CD4-positive, alpha-beta T cell treated with Interleukin-15 for 4 hours (primary cell): ENCODE measurements at places on chromosomes 1 and 21.

DNA sequence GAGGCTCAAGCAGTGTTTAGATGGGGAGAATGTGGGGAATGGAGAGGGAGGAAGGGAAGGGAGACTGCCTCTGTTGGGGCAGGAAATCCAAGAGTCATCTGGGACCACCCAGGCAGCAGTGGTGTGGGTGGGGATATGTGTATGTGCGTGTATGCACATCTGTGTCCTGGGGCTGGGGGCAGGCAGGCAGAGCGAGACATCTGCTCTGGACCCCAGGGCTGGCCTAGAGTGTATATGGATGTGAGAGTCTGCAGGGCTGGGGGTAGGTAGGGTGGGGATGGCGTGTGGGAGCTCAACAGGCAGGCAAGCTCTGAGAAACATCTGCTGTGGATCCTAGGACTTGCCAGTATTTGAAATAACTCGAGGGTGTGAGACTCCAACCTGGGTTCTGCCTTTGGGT, 3.5 kb downstream of the PTCH2 start:
- no peak for DNase-seq

DNA sequence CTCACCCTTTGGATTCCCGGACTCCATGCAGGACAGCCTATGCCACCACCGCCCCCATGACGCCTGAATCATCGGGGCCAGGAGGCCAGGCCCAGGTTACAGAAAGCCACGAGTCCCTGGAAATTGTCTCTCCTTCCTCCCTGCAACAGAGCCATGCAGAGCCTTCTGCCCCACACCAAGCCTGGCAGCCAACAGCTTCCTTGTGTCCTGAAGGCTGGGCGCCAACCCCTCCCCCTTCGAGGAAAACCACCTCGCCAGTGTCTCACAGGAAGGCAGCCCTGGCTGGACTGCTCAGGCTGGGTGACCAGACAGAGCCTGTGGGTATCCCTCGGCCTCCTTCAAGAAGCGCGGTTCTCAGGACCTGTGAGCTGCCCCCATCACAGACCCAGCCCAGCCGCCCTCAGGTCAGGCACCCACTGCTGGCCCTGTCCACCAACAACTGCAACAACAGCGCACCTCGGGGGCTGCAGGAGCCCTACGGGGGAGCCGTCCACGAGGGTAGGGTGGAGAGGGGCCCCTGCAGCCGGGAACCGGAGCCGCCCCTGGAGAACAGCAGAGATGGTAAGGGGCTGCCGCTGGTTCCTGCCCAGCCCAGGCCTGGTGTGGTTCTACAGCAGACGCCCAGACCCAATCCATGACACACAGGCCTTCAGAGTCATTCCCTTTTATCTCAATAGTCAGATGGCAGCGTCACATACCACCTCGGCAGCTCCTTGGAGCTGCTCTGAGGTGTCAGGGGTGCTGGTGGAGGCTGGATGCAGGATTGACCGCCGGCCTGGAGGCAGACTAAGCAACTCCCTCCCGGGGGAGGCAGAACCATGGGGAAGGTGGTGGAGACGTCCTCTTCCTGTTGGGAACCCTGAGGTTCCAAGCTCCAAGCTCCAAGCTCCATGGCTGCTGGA, 23.7 kb downstream of the KIAA1614 start:
- no peak for DNase-seq

GRCh38 chr21:26777166-26777565, 68.0 kb downstream of the ADAMTS1 start:
- no peak for DNase-seq

DNA sequence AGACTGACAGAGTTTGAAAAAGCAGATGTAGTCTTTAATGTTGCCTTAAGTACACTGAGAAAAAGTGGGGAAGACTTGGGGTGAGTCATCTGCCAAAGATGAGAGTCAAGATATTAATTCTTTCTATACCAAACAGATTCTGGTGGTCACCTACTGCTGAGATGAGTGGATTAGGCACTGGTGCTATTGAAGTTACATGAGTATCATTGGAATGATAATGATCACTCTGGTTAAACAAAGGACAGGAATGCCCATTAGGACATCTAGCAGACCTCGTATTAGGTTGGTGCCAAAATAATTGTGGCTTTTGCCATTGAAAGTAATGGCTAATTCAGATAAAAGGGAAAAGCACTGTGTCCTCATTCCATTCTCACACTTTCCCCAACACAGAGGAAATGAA, 1588.9 kb downstream of the KCNT2 start:
- no peak for DNase-seq

GRCh38 chr1:40663324-40664166, 1.9 kb downstream of the RIMS3 start:
- DNase-seq, result no peak

- DNase-seq, result no peak
Observed at GRCh38 chr1:226643611-226644540, 95.2 kb downstream of the ITPKB start.

- DNase-seq, result no peak
Observed at GRCh38 chr1:161772397-161772796, 6.3 kb downstream of the ATF6 start.

- DNase-seq, result no peak
Observed at GRCh38 chr1:7485086-7485780, 285.9 kb upstream of the VAMP3 start.

GRCh38 chr1:1245817-1246576, 525 bp downstream of the C1QTNF12 start:
- no peak for DNase-seq

DNA sequence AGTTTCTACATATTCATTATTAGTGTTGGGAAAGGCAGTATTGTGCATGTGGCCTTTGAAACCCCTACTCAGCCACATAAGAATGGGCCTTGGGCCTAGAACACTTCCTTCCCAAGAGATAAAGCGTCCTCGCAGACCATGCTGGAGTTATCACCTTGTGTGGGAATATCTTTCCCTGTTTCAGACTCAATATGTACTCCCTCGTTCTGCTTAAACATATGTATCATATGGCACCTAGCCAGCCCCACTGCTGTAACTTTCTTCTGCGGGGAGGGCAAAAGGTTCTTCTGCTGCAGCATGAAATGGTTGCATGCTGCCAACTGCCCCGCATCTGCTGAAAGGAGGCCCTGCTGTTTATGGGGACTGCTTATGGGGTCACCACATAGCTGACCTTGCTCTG, 92.0 kb downstream of the CRB1 start:
- DNase-seq, result no peak

DNA sequence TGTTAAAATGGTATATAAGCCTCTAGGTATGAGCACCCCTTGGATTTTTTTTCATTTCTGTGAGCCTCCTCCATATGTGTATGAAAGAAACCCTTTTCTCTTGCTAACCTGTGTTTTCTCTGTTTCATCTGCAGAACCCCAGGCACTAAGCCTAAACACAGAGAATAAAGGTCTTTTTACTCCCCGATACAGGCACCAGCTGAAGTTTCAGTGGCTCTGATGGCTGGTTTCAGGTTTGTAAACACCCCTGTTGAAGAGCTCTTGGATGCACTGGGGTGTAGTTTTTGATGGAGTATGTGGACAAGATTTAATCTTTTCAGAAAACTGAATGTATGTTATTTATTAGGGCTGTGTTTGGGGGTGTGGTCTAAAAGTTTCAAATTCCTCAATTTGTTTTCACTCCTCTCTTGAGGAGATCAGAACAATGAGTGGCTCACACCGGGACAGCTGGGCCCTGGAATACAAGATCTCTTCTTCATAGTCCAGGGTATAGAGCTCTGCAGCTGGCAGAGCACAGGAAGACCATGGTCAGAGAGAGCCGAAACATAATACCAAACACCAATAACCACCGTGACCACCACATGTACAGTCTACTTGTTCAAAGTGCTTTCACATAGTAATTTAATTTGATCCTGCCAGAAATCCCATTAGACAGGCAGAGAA, 50.2 kb upstream of the VTCN1 start:
- no peak for DNase-seq

- DNase-seq, result no peak
Observed at GRCh38 chr1:171653796-171654195, 1.3 kb upstream of the MYOC start.

DNA sequence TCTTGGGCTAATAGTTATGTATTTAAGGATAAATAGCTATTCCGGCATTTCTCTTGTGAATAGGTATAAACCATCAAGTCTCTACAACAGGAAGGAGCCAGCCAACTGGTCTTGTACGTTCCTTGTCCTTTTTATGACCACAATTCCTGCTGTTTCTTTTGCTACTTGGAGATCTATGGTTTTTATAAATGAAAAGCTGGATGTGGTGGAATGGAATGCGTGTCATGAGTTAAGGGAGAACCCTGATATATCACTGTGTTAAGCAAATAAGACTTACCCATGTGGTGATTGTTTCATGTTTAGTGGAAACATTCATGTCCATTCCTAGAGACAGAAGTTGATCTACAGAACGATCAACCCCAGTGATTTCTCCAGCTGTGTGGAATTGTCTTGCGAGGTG, 282.1 kb downstream of the RPS6KC1 start:
- no peak for DNase-seq

DNA sequence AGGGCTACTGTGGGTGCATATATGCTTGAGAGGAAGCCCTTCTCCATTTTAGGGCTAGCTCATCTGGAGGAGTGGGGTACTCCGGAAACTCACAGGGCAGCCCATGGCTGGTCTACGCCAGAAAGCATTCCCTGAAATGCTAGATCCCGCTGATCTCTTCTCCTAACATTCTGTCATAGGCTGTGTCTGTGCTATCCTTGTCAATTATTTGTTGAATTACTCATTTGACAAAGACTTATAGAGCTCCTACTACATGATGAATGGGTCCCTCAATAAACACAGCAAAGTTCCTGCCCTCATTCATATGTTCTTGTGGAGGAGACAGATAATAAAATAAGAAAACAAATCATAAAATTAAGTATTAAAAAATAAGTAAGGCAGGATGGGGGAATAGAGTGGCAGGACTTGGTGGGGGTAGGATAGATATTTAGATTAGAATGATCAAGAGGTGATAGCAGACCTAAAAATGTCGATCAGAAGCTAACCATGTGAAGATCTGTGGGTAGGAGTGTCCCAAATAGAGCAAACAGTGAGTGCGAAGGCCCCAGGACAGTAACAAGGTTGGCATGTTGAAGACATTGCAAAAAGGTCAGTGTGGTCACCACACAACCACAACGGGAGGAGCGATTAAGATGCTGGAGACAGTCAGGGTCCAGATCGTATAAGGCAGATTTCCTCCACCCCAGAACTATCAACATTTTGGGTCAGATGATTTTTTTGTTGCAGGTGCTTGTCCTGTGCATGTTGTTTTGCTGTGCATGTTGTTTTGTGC, 13.2 kb downstream of the NGF start:
- no peak for DNase-seq

DNA sequence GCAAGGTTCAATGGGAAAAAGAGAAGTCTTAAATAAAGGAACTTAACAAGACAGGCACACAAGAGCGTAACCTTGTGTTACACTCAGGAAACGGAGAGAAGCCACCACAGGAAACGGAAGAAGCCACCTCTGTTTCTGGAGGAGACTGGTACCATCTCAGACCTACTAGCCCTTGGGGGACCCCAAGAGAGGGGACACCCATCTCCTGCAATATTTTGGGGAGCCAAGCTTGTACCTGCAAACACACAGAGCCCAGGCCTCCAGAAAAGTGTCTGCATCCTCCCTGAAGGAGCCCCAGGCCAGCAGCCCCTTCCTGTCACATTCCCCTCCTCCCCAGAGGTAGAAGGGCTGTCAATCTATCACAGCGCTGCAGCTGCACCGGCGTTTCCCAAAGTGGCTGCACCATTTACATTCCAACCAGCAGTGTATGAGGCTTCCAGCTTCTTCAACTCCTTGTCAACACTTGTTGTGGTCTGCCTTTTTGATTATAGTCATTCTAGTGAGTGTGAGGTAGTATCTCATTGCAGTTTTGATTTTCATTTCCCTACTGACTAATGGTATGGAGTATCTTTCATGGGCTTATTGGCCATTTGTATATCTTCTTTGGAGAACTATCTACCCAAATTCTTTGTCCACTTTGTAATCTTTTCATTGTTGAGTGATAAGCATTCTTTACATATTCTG, 23.0 kb upstream of the PADI1 start:
- DNase-seq, result peak; percentile 21

GRCh38 chr1:8443558-8444194, 125.8 kb downstream of the SLC45A1 start:
- no peak for DNase-seq

DNA sequence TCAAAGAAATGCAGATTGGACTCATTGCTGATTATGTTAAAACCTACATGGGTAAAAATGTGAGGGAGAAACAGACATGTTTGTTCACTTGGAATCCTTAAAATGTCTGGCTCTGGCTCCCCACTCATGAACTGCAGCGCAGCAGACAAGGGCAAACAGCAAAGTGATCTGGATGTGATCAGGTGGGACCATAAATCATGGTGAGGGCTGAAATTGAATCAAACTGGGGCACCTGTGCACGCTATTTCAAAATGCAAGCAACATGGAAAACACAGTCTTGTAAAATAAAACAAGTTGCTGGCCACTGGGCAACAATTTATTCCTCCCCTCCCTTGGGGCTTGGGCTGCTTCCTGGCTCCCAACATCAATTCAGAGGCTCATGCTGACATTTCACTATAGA, 373.4 kb downstream of the SEC16B start:
- no peak for DNase-seq

- no peak for DNase-seq
Observed at GRCh38 chr1:69991644-69992043, 213.7 kb downstream of the LRRC40 start.

DNA sequence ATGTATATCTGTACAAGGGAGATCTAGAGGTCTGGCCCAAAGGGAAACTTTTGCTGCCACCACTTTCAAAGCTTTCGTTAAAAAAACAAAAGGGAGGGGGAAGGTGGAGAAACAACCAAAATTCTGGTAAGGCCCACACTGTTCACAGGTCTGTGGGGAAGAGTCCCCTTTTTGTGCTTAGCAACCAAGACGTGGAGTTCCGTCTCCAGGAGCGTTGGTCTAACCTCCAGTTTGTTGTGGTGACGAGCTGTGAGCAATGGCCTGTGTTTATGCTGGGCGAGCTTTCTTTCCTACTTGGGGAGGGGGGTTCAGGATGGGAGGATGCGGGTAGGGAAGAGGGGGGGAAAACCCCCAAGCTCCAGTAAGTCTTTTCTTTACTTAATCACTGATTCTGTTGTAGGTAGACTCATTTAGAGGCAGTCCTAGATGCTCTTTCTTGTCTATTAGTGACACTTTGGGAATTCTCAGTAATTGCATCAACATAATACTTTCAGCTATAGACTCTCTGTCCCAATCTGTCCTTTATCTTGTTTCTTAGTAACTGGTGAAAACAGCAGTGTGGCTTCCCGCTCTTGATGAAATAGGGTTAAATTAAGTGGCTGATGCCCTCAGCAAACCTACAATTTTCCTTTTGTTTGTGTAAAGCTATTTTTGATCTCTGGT, 1.5 kb downstream of the HIPK1 start:
- peak; percentile 92 for DNase-seq

- DNase-seq, result no peak
Observed at GRCh38 chr1:5758000-5758858, 234.0 kb downstream of the NPHP4 start.

GRCh38 chr21:31041295-31042079, 3.2 kb upstream of the KRTAP19-8 start:
- DNase-seq, result no peak

DNA sequence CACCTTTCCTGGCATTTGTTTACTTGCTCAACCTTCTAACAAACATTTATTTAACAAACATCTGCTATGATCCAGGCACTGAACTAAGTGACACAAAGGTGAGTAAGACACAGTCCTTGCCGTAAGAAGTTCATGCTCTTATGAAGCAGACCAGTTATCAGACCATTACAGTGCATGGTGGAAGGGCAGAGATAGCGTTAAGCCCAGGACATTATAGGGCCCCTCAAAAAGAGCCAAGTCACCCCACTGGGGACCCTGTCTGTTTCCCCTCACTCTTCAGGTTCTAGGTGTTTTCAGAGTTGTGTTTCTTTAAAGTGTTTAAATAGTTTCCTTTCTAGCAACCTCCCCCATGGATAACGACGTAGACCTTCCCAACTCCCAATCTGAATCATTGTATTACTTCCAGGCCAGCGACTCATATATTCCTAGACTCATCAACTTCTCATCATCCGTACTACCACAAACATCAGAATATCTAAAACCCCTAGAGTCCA, 39.3 kb downstream of the TCP10L start:
- DNase-seq, result no peak
